ENCODE measurements at places on chromosomes 13 and 19. TPM values are rescaled to one million over a fixed set of nuclear protein-coding genes. Genes with fewer than 3 reads are reported as not detected.

GRCh38 chr13:27001705-27002104 lies 169.9 kb downstream of the USP12 start:
- peaks cover 6% of the 10 kb centered on the region for H3K4me1 ChIP-seq
- DNase-seq, result no peak
- no peak overlapping the region for H3K27ac ChIP-seq
- H3K4me3 ChIP-seq, result no peak overlapping the region

GRCh38 chr19:27794494-27795042 lies 1418.4 kb downstream of the UQCRFS1 start:
- H3K4me1 ChIP-seq, result peaks cover 13% of the 10 kb centered on the region
- H3K4me3 ChIP-seq, result peak overlapping the region; percentile 64
- H3K27ac ChIP-seq, result no peak overlapping the region
- no peaks in the 10 kb centered on the region for H3K27me3 ChIP-seq
- no peak for DNase-seq
- no peaks in the 10 kb centered on the region for H3K36me3 ChIP-seq

DNA sequence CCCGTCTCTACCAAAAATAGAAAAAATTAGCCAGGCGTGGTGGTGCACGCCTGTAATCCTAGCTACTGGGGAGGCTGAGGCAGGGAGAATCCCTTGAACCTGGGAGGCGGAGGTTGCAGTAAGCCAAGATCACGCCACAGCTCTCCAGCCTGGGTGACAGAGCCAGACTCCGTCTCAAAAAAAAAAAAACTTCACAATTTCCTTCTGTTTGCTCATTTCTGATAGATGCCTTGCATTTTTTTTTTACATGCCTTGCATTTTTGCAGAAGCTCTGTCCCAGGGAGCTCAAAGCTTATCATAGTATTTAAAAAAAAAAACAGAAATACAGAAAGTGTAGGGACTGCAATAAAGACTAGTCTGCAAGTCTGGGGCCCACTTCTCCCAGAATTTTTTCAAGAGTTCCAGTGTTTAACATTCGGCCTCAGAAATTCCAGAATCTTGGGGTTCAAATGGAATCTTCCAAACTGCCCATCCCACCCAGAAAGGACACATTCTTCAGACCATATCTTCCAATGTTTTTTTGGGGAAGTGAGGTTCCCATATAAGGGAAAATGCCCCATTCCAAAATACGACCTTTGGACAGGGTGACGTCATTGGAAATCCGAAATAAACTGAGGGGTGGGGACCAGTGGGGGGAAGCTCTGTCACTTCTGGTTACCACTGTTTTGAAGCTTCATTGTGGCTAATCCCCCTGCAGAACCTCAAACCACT lies 17.2 kb upstream of the RAB8A start:
- peaks cover 83% of the 10 kb centered on the region for H3K36me3 ChIP-seq
- no peak overlapping the region for H3K4me3 ChIP-seq
- DNase-seq, result no peak
- H3K27me3 ChIP-seq, result no peaks in the 10 kb centered on the region

GRCh38 chr19:29946645-29947044 lies 4.6 kb downstream of the URI1 start:
- H3K36me3 ChIP-seq, result no peaks in the 10 kb centered on the region
- H3K4me3 ChIP-seq, result no peak overlapping the region
- DNase-seq, result no peak
- no peak overlapping the region for H3K27ac ChIP-seq

CCDC70 gene
- total RNA-seq, result not detected

DNA sequence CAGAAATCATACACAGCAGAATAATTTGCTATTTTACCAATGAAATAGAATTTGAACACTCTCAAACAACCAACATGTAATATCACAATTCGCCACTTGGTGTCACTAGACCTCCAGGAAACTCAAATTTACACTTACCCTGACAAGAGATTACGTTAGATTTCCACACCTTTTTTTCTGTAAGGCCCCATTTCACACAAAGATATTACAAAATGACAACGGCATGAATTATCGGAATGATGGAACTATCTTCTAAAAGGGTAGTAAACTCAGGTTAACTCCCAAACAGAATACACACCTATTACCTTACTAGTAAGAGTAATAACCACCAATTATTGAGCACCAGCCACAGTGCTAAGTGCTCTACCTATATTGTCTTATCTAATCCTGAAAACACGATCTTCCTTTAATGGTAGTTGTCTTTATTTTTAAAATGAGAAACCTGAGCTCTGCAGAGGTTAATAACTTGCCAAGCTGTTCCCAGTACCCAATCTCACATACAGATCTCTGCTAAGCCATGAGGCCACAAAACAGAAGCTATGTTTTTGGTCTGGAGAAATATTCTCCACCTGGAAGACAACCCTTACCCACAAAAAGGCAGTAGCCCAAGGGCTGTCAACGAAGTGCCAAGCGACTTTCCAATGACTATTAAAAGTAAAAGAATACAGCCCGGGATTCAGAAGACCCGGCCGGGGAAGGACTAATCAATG lies 152.4 kb downstream of the DCLK1 start:
- DNase-seq, result peak; percentile 17
- peak overlapping the region; percentile 36 for H3K27ac ChIP-seq
- no peaks in the 10 kb centered on the region for H3K36me3 ChIP-seq
- no peak overlapping the region for H3K4me3 ChIP-seq
- no peaks in the 10 kb centered on the region for H3K4me1 ChIP-seq

DNA sequence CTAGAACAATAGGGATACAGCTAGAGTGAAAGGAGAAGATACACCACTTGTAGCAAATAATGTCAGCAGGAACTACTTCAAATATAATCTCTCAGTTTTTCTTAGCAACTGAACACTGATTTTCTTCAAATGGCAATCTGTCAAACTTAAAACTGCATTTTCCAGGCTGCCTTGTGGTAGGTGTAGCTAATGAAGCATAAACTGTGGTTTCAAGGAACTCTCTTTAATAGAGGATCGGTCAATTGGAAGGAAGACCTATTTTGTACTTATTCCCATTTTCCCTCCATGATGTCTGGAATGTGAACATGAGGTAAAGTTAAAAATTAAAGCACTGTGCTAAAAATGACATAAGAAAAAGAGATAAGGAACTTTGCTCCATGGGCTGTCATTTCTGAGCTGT lies 1261.9 kb downstream of the PCDH17 start:
- no peaks in the 10 kb centered on the region for H3K27me3 ChIP-seq
- H3K27ac ChIP-seq, result no peak overlapping the region
- no peak overlapping the region for H3K4me3 ChIP-seq
- H3K36me3 ChIP-seq, result no peaks in the 10 kb centered on the region

- no peak for DNase-seq
- no peak overlapping the region for H3K4me3 ChIP-seq
- no peaks in the 10 kb centered on the region for H3K27me3 ChIP-seq
- H3K27ac ChIP-seq, result no peak overlapping the region
- H3K36me3 ChIP-seq, result peaks cover 3% of the 10 kb centered on the region
- no peaks in the 10 kb centered on the region for H3K4me1 ChIP-seq
These were observed 18.8 kb downstream of the TMEM143 start for GRCh38 chr19:48344892-48345291.

- no peaks in the 10 kb centered on the region for H3K4me1 ChIP-seq
- no peaks in the 10 kb centered on the region for H3K36me3 ChIP-seq
These were observed 72.2 kb downstream of the DIAPH3 start for GRCh38 chr13:60091573-60091972.

GRCh38 chr19:1104311-1105007 lies 665 bp downstream of the GPX4 start:
- peaks cover 34% of the 10 kb centered on the region for H3K36me3 ChIP-seq
- peak overlapping the region; percentile 19 for H3K27ac ChIP-seq
- peaks cover 42% of the 10 kb centered on the region for H3K4me1 ChIP-seq
- H3K27me3 ChIP-seq, result no peaks in the 10 kb centered on the region
- peak overlapping the region; percentile 47 for H3K4me3 ChIP-seq

DNA sequence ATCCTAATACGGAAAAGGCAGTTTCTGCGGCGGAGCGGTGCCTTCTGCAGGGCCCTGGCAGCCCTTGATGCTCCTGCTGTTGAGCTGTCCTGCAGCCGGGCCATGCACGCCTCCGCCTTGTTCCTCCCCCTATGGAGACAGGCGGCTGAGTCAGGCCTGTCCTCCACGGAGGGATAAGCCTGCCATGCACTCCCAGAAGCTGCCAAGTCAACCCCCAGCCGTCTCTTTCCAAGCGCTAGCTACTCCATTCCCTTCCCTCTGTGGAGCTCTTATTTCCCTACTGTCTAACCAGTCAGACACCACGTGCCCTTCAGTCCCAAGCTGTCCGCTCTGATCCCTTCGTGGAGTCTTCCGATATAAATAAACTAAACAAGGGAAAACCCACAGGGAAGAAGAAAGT lies 197.0 kb downstream of the COL4A1 start:
- peaks cover 3% of the 10 kb centered on the region for H3K4me1 ChIP-seq
- DNase-seq, result no peak
- no peak overlapping the region for H3K27ac ChIP-seq
- H3K27me3 ChIP-seq, result no peaks in the 10 kb centered on the region
- no peak overlapping the region for H3K4me3 ChIP-seq

CCNA1 gene
- 1.2 TPM for total RNA-seq

- peaks cover 3% of the 10 kb centered on the region for H3K4me1 ChIP-seq
- H3K27me3 ChIP-seq, result no peaks in the 10 kb centered on the region
- H3K27ac ChIP-seq, result no peak overlapping the region
- no peaks in the 10 kb centered on the region for H3K36me3 ChIP-seq
These were observed 41.0 kb downstream of the CCDC70 start for GRCh38 chr13:51902776-51903175.

- H3K4me1 ChIP-seq, result no peaks in the 10 kb centered on the region
- H3K27ac ChIP-seq, result no peak overlapping the region
- no peaks in the 10 kb centered on the region for H3K36me3 ChIP-seq
- no peak for DNase-seq
- H3K27me3 ChIP-seq, result no peaks in the 10 kb centered on the region
- no peak overlapping the region for H3K4me3 ChIP-seq
These were observed 111.0 kb downstream of the KCTD12 start for GRCh38 chr13:76775088-76775740.

All from thymus (tissue), 14 donors.